ENCODE measurements at places on chromosomes 3 and 15.

DNA sequence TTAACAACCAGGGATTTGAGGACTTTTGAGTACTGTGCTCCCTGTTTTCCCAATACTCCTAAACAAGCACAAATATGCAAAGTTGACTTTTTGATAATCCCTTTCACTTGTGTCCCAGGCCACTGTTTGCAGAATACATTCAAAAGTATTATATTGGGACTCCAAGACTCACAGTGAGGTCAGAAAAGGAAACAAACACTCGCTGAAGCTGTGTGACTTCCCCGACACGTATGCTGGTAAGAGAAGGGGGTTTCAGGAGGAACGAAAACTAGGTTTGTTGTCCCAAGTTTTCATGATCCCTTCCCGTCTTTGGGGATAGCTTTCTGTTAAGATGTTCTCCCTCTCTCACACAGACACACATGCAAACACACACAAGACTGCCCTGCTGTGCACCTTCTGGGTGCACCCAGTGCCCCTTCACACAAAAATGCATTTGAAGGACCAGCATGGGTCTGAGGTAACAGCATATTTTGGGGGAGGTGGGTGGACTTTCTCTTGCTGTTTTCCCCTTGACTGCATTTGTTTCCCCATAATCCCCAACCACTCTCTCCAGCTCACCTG is 225.2 kb upstream of the PRICKLE2 start:
- DNase-seq: no peak

- no peak for DNase-seq
These were observed 95.6 kb upstream of the TJP1 start for GRCh38 chr15:29917600-29918597.

GRCh38 chr3:108430540-108430939 is 79.9 kb downstream of the MYH15 start:
- DNase-seq: no peak

DNA sequence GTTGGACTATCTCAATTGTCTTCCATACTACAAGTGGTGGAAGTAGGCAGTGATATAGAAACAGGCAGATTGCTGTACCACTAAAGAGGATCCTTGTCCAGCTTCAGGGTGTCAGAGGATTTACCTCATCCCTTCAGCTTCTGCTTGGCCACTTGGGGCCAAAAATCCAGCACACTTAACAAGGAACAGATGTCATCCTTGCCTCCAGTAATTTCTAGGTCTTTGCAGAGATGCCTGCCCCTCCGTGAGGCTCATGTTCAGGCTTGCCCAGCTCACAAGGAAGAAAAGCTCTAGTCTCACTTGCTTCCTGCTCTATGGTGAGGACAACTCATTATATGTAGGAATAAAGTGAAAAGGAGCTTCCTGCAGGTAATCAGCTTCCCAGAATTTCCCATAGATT is 510.3 kb downstream of the EPHA3 start:
- no peak for DNase-seq

- no peak for DNase-seq
These were observed 17.1 kb downstream of the UMPS start for GRCh38 chr3:124747111-124747981.

- no peak for DNase-seq
These were observed 277.9 kb upstream of the GADL1 start for GRCh38 chr3:31172336-31172735.

DNA sequence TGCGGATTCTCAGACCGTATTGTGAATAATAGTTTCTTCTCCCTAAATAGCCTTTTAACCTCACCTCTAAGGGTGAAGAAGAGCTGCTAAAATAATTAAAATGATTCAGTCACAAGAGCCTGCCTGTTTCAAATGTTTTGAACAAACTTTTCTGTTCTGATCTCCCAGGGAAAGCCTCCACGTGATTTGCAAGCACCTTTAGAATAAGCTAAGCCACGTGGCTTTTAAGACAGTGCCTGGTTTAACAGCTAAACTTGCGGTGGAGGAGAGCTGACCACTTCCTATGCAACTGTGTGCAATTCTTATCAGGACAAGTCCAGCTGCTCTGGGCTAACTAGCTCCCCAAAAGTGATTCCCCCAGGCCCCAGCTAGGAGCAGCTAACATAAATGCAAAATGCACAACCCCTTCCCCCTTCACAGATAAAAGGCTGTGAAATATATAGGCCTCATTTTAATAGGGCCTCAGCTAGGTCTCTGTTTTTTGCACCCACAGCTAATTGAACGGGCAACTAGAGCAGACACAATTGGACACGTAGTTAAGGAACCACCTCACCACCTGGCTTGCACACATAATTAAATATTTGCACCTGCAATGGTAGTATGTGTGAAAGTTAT is 401.2 kb upstream of the NR2F2 start:
- DNase-seq: no peak

All from iPS DF 19.7 (cell line).